Activated CD4-positive, alpha-beta T cell treated with anti-CD3 and anti-CD28 coated beads for 1 hour (primary cell): ENCODE measurements at places on chromosomes 4 and X.

GRCh38 chr4:37542706-37543105 lies 143.5 kb downstream of the RELL1 start:
- no peak for DNase-seq

DNA sequence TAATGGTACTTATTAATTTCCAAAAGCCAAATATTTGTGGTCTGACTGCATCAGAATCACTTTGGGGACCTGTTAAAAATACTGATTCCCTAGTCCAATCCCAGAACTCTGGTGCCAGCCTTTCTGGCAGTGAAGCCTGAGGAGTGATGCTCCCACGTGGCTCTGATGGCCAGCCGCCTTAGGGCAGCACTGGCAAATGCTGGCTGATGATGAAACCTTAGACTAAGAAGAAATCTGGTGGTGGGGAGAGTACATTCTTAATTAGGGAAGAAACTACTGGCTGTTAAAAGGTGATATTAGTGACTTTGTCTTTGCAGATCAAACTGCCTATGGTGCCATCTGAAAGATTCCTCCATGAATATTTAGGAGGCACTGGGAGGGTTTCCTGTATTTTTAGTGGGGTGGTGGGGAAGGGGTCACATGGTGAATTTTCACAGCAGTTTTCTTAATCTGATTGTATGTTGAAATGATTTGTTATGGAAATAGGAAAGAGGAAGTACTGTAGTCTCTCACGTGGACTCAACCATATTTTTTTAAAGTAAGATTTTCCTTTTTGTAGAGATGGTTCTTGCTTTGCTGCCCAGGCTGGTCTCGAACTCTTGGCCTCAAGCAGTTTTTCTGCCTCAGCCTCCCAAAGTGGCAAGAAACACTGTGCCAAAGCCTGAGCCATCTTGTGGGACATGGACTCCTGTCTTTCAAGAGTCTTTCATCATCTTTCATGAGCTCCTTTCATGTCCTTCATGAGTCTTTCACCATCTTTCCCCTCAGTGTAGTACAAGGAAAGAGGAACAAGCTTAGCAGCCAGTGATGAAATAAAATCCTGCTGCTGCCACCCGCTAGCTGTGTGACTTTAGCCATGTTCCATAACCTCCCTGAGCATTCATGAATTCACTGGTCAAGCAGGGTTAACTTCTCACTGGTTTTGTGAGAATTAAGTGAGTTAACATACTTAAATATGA lies 90.8 kb downstream of the ZNF330 start:
- DNase-seq: no peak

GRCh38 chr4:139243448-139244365 lies 36.3 kb downstream of the MGARP start:
- DNase-seq: no peak

GRCh38 chrX:123920105-123920785 lies 41.3 kb upstream of the STAG2 start:
- no peak for DNase-seq

GRCh38 chrX:130285710-130286109 lies 17.0 kb upstream of the ZNF280C start:
- no peak for DNase-seq
